Fibroblast of lung (primary cell): ENCODE measurements at places on chromosomes 13 and 19. TPM values are rescaled to one million over a fixed set of nuclear protein-coding genes. Genes with fewer than 3 reads are reported as not detected.
A peak's percentile ranks its signal among the peaks of the same experiment; 100 is the strongest.

DNA sequence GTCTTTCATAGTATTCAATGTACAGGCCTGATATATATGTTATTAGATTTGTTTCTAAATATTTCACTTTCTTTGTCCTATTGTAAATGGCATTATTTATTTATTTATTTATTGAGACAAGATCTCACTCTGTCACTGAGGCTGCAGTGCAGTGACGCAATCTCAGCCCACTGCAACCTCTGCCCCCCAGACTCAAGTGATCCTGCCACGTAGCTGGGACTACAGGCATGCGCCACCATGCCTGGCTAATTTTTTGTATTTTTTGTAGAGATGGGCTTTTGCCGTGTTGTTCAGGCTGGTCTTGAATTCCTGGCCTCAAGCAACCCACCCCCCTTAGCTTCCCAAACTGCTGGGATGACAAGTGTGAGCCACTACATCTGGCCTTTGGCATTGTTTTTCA, 5.4 kb upstream of the GAS6 start:
- DNase-seq = no peak

- DNase-seq = peak; percentile 26
Observed at GRCh38 chr19:47610902-47611301, 2.0 kb downstream of the BICRA start.

DNA sequence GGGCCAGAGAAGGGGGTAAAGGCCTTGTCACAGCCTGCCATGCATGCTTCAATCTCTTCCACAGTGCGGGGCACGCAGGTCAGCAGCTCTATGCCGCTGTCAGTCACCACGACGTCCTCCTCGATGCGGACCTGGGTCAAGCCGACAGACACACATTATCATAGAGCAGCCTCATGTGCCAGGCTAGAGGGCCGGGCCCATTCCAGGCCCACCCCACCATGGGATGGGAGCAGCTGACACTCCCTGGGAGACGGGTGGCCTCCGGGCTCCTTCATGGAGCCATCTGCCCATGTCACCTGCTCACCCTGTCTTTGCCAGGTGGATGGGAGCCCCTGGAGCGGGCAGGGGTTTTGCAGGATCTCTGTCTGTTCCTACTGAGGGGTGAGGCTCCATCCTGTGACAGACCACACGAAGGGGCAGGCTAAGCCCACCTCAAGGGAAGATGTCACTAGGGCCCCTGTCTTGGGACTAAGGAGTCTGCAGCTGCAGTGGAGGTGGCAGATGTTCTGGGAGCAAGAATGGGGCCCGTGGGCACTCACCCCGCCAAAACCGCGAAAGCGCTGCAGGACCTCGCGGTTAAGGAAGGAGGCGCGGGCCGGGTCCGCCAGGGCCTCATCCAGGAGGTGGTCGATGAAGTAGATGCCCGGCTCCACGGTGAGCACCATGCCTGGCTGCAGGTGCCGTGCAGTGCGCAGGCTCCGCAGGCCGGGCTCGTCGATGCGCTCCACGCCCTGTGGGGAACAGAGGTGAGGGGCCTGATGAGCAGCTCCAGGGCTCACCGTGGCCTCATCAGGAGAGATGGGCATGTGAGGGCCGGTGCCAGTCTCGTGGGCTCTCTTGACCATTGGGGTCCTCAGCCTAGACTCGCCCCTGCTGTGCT, 14.1 kb downstream of the CEBPG start:
- DNase-seq = no peak

DNA sequence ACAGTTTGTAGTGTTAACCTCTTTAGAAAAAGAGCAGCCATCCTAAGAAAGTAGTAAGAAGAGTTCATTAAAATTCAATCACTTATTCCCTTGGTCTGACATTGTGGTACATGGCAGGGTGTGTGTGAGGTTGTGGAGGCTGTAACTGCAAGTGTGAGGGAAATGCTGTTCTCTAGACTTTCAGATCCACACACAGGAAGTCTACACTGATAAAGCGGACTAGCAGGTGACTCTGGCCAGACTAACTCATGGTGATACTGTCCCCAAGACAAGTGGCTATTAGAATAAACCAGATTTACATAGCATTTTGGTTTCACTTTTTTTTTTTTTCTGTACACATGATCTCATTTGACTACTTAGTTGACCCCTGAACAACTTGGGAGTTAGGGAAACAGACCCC, 10.0 kb downstream of the MTIF3 start:
- DNase-seq = no peak

GRCh38 chr19:27780367-27781075, 1432.4 kb downstream of the UQCRFS1 start:
- DNase-seq = no peak

- no peak for DNase-seq
Observed at GRCh38 chr13:79531542-79532254, 50.7 kb downstream of the NDFIP2 start.

DNA sequence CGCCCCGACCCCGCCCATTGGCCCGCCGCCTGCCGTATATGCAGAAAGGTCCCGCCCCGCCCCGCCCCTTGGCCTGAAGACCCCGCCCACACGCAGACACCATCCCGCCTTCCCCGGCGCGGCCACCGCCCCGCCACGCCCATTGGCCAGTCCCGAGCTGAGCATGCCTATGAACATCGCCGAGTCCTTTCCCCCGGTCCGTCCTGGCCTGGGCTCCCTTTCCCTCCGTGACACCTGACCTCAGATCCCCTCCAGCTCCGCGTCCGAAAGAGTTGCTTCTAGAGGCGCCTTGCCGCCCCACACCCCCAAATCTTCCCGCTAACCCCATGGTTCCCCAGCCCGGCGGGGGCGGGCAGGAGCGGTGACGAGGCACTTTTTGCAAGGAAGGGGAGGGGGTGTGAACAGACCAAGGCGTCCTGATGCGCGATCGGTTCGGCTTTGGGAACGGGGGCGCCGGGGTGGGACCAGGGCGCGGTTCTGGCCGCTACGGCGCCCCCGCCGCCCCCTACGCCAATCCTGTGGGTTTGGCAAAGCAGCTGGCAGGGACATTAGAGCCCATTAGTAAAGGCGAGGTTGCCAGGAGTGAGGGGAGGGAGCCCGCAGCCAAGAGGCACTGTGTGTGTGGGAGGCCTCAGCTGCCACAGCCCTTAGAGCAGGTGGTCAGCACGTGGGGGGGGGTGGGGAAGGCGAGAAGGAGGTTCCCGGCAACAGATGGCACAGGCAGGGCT, 406 bp upstream of the NUMBL start:
- DNase-seq = peak; percentile 93

DNA sequence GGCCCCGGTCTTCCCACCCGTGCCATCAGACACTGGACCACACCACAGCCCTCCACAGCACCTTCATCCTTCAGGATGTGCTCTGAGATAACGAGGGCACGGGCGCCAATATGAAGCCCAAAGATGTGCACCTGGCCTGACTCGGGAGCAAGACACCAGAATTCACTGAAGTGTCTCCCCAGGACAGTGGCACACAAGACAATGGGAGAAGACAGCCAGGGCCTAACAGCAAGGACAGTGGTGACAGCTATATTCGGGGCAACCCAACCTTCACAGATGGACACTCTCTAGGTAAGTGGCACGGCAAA, 7.2 kb downstream of the DDX39A start:
- DNase-seq = no peak

GRCh38 chr13:52104624-52105023, 24.2 kb downstream of the NEK5 start:
- no peak for DNase-seq

DNA sequence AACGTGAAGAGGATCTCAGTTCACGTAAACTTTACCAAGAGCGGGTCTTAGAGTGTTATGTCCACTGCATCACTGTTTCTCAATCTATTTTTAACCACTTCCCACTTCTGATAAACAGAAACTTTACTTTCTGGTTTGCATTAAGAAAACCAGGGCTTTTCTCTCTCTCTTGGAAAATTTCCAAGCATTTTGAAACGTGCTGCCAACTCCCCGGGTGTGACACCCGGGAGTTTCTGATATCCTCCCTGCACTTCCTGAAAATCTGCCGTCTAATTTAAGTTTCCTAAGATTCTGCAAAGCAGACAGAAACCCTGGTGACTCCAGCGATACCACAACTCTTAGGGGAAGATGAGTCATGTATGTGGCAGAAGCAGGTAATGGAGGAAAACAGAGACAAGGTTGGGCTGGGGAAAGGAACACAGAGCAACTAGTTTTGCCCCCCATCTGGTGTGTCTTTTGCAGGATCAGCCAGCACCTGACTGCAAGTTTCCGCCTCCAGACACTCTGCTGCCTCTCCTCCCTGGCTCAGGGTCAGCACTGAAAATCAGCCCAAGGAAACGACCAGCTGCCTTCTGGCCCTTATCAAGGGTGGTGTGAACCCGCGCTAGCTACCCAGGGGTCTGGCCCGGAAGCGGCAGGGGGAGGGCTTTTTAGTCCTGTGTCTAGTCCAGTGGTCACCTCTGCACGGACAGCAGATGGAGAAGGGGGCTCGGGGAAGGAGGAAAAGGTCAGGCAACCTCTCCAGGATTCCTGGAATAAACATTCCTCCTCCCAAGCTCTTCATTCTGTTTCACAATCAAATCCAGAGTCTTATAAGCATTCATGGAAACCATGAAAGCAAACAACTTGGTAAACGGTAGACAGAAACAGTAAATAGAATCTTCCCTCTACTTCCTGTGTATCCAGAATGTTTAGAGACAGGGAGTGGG, 11.3 kb upstream of the FFAR2 start:
- peak; percentile 63 for DNase-seq

GRCh38 chr13:42894765-42895243, 97.2 kb downstream of the EPSTI1 start:
- DNase-seq = peak; percentile 85

DNA sequence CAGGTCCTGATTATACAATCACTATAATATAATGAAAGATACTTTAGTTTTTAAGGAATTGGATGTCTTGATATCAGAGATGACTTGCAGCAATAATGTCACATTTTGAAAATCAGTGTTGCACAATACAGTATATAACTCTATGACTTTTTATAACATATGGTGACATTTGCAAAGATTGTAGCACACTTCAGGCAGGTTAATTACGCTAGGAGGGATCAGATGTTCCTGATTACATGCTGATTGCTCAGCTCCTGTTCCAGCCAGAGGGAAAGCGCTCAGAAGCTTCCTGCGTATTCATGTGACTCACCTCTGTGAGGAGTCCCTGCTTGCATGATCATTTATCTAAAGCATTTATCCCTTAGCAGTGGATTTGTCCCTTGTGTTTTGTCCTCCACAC, 265.6 kb downstream of the GPC5 start:
- DNase-seq = no peak

DNA sequence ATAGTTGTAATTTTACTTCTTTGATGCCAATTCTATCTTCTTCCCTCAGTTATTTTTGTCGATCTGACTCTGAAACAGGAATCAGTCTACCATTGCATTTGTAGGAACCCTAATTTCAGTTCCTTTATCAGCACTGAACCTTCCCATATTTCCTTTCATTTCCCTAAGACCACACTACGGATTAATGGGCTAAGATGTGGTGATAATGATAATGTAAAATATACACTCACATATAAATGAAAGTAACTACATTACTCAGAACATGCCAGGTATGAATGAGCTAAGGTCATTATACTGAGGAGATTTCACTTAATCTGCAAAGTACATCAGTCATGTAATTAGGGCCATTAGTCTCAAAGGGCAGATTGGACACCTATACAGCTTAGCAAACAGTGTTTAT, 60.2 kb upstream of the RFC3 start:
- no peak for DNase-seq

GRCh38 chr13:28448651-28449358, 46.1 kb downstream of the FLT1 start:
- no peak for DNase-seq

GRCh38 chr13:21544515-21544914, 59.5 kb downstream of the MICU2 start:
- DNase-seq = no peak

DNA sequence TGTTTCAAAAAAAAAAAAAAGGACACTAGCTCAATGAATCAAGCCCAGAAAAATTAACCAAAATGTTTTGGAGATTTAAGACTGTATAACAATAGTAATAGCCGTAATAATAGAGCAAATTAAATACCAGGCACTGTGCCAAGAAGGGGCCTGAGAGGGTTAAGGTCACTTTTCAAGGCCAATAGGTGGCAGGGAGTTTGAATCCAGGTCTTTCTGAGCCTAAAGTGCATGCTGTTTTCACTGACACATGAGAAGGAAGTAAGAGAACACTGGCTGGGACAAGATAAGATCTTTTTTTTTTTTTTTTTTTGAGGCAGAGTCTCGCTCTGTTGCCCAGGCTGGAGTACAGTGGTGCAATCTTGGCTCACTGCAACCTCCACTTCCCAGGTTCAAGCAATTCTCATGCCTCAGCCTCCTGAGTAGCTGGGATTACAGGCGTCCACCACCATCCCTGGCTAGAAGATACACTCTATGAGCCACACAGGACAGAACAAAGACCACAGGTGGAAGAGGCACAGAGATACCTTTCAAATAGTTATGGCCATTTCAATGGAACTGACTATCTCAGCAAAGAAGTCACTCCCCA, 7.7 kb downstream of the FFAR2 start:
- DNase-seq = no peak

DNA sequence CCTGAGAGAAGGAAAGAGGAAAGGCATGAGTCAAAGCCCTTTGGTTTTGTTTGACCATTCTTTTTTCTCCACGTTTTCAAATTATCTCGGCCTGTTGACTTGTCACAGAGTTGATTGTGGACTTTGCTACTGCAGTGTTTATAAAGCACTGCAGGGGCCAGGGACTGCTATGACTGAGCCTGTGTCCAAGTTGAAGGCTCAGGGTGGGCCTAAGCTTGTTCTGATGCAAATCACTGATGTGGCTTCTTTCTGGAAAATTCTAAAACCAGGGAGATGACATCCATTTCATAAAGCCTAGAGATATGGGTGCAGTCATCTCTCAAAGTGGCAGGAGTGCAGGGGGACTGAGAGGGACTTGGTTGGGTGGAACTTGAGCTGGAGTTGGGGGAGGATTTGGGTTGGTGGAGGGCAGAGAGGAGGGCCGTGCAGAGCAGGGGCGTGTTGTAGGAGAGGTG, 1.2 kb upstream of the CXCL17 start:
- DNase-seq = no peak

GRCh38 chr19:39943586-39943985, 9.2 kb upstream of the FCGBP start:
- no peak for DNase-seq

- DNase-seq = no peak
Observed at GRCh38 chr19:29741776-29742175, 26.7 kb upstream of the C19orf12 start.

Gene ZNF90
- total RNA-seq = 1.5 and 2.8 TPM in 2 replicates

Gene ZNF418
- total RNA-seq = 8.2 and 8.4 TPM in 2 replicates

Gene ZNF616
- total RNA-seq = 11.3 and 12.4 TPM in 2 replicates

Gene PTGIR
- 10.3 and 16.5 TPM in 2 replicates for total RNA-seq

Gene PDX1
- not detected in 2 replicates for total RNA-seq

Gene HSPBP1
- total RNA-seq = 19.8 and 21.5 TPM in 2 replicates

Gene PSG11
- total RNA-seq = not detected in 2 replicates

Gene GPR183
- not detected in 2 replicates for total RNA-seq

Gene TSKS
- total RNA-seq = 0.26 TPM in 1 of 2 replicates, not detected in the other

Gene CTXN1
- 0.66 and 0.77 TPM in 2 replicates for total RNA-seq

Gene TPTE2
- total RNA-seq = not detected in 2 replicates

Gene SLC35E1
- total RNA-seq = 16.9 and 19.0 TPM in 2 replicates

Gene PSG7
- not detected in 2 replicates for total RNA-seq

Gene TPGS1
- 30.1 and 36.0 TPM in 2 replicates for total RNA-seq

Gene SGCG
- 1.5 and 8.5 TPM in 2 replicates for total RNA-seq

Gene SPATA13
- 11.6 and 12.8 TPM in 2 replicates for total RNA-seq

Gene SERPINE3
- total RNA-seq = not detected in 2 replicates
